Inflammatory macrophage treated with lipopolysaccharide for 1 hour (primary cell): ENCODE measurements at places on chromosomes 16 and 17.

DNA sequence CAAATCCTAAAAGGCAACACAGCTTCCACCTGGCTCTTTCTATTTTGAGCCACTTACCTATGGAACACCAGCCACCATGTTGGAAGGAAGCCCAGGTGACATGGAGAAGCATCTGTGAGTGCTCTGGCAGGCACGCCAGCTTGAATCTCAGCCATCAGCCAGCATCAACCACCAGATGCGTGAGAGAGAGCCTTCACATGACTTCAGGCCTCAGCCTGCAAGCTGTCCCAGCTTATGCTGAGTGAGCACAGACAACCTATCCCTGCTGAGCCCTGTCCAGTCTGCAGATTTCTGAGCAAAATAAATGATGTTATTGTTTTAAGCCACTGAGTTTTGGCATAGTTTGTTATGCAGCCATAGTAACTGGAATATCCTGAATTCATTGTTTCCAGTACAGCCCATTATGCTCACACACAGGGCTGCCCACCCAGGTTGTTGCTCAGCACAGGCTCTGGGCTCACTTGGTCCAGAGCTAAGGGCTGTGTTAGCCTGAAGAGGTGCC lies 35.1 kb downstream of the TMEM238L start:
- no peak for DNase-seq

GRCh38 chr16:88357317-88358022 lies 25.3 kb upstream of the ZNF469 start:
- DNase-seq = no peak

DNA sequence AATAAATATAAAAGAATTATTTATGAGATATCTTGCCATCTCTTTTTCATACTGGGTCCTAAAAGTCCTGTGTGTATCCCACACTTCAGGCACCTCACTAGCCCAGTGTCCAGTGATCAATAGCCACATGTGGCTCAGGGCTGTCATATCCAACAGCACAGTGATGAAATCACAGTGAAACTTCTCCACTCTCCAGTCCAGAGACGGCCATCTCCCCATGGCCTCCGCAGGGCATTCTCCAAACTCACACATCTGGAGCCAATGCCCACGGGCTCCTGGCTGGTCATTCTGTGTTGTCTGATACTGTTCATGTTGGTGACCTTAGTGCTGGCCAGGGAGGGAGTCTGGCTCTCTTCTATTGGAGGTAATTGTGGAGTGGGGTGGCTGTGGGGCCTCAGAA lies 125.2 kb upstream of the SDK2 start:
- DNase-seq = no peak

DNA sequence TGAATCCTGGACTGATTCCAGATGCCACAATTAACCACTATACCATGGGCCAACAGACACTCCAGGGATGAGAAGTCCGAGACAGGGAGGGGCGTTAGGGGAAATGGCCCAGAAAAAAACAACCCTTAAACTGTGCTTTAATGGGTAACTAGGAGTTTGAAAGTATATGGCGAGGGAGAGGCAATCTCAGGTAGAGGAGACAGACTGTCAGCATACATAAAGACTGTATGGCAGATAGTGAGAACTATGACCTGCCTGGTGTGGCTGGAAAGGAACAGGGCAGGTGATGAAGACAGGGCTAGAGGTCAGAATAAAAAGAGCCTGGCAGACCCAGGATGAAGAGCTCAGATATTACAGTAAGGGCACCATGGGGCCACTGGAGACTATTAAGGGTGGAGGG lies 8.1 kb downstream of the ZZEF1 start:
- no peak for DNase-seq

- DNase-seq = no peak
Measured at GRCh38 chr16:85746460-85747215, 4.3 kb downstream of the C16orf74 start.

DNA sequence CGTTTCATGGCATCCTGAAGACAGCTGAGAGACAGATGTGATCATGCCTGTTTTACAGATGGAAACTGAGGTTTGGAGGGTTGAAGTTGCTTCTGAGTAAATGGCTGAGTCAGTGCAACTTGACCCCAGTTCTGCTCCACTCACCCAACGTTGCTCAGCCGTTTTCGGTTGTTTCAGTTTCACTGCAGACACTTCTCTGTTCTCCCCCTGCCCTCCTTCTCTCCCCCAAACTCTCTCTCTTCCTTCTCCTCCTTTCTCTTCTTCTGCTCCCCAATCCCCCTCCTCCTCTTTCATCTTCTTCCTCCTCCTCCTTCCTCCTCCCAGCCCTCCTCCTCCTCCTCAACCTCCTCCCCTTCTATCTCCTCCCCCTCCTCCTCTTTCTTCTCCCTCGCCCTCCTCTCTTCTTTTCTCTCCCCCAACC lies 9.4 kb upstream of the CEP20 start:
- peak; percentile 34 for DNase-seq

DNA sequence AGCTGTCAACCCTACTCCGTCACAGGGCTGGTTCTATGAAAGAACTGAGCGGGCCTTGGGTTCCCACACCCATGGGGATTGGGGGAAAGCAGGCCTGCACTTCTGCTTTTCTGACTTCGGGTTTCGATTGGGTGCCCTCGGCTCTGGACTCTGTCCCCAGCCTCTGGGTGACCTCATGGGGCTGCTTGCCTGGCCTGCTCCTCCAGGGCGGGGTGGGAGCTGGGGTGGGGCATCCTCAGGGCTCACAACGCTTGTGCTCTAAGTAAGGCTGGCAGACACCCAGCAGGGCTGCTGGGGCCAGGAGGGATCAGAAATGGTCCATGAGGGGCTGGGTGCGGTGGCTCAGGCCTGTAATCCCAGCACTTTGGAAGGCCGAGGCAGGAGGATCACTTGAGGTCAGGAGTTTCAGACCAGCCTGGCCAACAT lies 19.2 kb downstream of the ARHGAP27 start:
- peak; percentile 89 for DNase-seq

- no peak for DNase-seq
Measured at GRCh38 chr17:62794666-62794971, 13.5 kb downstream of the MARCHF10 start.

DNA sequence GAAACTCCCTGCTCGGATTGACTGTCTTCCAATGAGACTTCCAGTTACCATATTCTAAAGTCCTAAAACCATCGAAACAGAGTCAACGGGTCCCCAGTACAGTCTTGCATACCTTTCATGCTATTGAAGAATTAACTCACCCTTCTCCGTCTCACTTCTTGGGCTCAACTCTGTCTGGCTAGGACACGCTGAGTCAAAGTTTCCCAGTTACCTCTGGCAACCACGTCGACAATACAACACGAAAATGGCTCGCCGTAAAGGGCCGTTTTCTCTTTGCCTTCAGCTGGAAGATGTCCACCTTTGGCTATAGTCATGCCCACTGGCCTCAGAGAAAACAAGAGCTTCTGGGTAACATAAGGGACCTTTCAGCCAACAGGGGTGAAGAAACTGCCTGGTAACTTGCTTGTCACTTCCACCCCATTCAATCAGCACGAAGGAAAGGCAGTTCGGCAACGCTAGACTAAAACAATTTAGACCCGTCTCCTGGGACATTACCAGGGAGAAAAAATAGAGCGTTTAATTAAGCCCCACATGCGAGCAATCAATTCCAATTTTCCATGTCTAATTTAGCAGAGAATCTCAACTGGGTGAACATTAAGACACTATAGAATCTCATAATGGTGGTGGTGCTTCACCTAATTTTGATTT lies 21.5 kb downstream of the KCNG4 start:
- DNase-seq = no peak

- DNase-seq = no peak
Measured at GRCh38 chr17:80531400-80531799, 13.2 kb upstream of the RPTOR start.

- DNase-seq = no peak
Measured at GRCh38 chr17:72175787-72176515, 55.1 kb downstream of the SOX9 start.

DNA sequence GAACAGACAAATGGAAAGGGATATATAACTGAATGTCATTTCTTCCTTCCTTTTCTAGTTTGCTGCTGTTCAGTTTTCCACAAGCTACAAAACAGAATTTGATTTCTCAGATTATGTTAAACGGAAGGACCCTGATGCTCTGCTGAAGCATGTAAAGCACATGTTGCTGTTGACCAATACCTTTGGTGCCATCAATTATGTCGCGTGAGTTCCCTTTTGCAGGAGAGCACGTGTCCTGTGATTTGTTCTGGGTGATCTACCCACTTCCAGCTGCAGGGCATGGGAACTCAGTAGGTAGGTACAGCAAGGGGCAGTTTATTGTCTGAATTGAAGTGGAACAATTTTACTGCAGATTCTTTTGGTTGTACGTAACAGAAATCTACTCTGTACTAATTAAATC lies 8.8 kb downstream of the ITGAL start:
- no peak for DNase-seq

DNA sequence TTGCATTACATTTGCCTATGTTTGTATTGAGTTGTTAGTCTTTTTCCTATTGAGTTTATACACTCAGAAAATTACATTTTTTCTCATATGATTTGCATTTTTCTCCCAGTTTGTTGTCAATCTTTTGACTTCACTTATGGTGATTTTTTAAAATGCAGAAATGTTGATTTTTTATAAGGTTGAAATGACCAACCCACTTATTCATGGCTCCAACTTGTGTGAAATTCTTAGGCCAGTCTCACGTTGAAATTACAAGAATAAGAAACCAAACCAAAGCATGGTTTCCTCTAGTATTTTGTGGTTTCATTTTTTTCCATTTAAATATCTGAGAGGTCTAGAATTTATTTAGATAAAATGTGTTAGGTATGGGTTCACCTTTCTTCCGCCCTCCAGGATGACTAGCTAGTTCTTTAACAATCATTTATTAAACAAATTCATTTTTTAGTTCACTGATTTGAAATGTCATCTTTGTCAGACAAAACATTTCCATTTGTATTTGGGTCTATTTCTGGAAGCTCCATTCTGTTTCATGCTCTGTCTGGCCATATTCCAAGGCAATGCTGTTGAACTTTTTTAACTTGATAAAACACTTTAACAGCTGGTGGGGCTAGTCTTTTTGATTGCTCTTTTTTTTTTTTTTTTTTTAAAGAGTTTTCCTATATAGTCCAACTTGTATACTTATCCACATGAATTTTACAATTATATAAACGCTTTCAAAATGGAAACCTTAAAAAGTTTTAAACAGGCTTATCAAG lies 40.0 kb downstream of the FAM20A start:
- DNase-seq = no peak

- DNase-seq = no peak
Measured at GRCh38 chr17:44934745-44935105, 12.8 kb downstream of the KIF18B start.

- no peak for DNase-seq
Measured at GRCh38 chr16:56414366-56414765, 11.0 kb downstream of the AMFR start.

DNA sequence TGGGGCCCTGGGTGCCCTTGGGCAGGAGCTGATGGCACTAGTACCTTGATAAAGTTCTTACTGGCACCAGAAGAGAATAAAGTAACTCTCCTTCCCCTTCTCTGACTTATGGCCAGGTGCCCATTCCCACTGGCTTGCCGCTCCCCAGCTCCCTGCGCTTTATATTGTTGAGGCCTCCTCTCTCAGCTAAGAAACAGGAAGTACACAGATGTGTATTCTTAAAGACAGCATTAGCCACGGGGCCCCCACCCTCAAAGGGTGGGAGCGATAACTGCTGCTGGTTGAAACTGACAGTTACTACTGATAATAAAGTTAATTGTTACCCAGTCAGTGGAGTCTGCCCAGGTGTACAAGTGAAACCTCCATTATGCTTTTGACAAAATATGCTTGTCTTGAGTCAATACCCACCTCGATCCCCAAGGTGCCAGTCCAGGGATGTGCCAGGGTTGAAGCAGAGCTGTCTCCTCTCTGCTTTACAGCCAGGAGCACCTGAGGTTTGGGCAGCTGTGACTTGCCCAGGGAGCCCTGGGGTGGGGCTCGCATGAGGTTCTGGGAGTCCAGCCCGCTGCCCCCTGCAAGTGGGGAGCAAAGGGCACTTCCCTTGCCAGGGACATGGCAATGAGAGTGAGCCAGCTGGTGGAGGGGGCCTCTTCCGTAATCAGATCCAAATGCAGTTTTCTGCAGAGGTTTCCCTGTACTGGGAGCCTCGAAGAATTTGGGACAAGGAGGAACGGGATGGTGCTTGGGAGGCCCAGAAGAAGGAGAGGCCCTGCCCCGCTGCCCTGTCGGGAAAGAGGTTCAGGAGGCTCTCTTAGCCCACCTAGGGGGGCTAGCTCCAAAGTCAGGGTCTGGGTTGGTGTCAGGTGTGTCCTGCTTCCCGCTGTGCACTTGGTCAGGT lies 5.4 kb upstream of the CLDN9 start:
- DNase-seq = no peak

DNA sequence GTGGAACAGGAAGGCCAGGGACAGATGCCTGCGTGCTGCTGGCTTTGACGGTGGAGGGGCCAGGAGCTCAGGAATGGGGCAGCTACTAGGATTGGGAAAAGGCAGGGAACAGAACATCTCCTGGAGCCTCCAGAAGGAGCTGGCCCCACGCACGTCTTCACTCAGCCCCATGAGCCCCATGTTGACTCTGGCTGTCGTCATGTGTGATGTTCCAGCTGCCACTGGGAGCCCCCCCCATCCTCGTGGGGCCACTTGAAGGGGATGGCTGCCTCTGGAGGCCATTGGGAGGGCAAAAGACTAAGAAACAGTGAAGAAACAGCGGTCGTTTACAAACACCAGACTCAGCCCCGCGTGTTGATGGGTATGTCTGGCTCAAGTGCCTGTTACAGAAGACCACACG lies 18.5 kb upstream of the APRT start:
- no peak for DNase-seq

DNA sequence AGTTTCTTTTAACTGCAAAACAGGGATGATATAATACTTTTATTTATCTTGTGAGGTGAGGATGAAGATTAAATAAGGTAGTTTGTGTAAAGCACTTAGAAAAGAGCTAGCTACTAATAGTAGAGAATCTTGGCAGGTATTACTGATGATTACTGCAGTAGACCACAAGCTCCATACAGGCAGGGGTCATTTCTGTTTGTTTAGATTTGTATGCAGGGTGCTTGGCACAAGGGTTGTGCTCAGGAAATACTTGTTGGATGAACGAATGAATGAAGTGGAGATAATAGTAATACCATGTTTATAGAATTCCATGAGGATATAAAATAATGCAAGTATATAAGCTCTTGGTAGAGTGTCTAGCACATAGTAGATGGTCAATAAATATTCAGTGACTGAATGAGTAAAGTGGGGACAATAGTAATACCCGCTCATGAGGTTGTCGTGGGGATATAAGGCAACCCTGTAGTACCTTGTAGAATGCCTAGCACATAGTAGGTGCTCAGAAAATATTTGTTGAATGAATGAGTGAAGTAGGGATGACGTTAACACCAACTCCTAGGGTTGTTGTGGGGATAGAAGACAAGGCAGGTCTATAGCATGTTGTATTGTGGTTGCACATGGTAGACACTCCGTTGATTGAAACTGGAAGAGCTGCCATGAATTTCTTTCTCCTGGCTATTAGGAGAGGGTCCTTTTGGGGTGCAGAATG lies 83.0 kb downstream of the ABCC1 start:
- no peak for DNase-seq
